ENCODE measurements at places on chromosomes 7 and 10. TPM values are rescaled to one million over a fixed set of nuclear protein-coding genes. Genes with fewer than 3 reads are reported as not detected.

IFIT3 gene
- total RNA-seq: 5.5 TPM

ACBD7 gene
- 1.2 TPM for total RNA-seq

SDK1 gene
- 0.40 TPM for total RNA-seq

TMEM213 gene
- not detected for total RNA-seq

SRRM3 gene
- 11.1 TPM for total RNA-seq

Measured in A549 treated with Mapracorat at 1 μM for 4 hours (cell line).